ENCODE measurements at places on chromosomes 11 and 22. TPM values are rescaled to one million over a fixed set of nuclear protein-coding genes. Genes with fewer than 3 reads are reported as not detected.

GRCh38 chr11:72996959-72997358 lies 145.2 kb downstream of the FCHSD2 start:
- no peak for DNase-seq

The NPAS4 gene
- 2.4 TPM for total RNA-seq

GRCh38 chr11:120778685-120779490 lies 245.0 kb upstream of the TBCEL start:
- DNase-seq = no peak

- DNase-seq = peak; percentile 40
Observed at GRCh38 chr22:38504731-38505540, 1.2 kb downstream of the DDX17 start.

DNA sequence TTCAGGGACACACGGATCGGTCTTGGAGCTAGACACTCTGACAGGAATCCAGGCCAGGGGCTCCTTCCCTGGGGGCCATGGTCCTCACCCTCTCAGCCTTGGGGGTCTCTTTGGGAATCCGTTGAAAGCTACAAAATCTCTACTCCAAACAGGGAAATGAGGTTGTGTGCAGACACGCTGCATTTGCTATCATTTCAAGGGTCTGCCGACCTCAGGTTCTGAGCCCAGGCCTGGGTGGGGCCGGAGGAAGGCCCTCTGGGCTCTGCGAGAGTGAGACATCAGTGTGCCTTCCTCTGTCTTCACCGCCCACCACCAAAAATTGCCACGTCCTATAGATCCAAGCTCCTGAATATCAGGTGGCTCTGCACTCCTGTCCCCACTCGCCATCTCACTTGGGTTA lies 74.4 kb upstream of the FGF3 start:
- DNase-seq = no peak

- no peak for DNase-seq
Observed at GRCh38 chr22:35328472-35328885, 28.8 kb downstream of the TOM1 start.

GRCh38 chr22:36724836-36725235 lies 21.3 kb upstream of the CACNG2 start:
- DNase-seq = no peak

DNA sequence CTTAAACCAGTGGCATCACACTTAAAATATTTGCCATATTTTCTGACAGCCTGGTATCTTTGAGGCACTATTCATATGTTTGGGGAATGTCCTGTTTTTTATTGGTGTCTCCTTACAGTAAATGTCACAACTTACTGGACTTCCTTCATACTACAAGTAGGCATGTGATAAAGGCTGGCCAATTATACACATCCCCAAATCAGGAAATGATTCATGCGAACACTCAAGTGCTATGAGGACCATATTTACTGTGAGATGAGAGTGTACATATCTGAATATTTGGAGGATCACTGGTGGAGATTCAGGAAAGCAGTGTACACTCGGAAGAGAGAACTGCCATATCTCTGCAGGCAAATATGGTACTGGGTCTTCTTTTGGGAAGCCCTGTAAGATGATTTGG lies 913.8 kb upstream of the CHORDC1 start:
- DNase-seq = no peak

- DNase-seq = no peak
Observed at GRCh38 chr11:75400146-75400865, 988 bp downstream of the RPS3 start.

DNA sequence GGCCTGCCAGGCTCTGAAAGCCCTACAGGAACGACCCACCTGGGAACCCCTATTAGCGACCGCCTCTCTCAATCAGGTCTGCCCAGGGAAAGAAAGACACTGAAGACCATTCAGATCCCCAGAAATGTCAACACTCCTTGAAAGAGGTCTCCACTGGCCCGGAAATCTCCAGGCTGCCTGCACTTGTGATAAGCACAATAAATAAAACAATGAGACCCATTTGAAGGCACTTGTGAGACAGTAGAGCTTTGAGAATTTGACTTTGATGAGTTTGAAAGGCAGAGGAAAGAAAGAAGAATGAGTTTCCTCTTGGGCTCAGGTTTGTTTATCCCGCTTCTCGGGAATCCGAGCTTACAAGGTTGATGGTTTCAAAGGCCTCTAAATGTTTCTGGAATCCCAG lies 416.3 kb downstream of the BUD13 start:
- DNase-seq = no peak

GRCh38 chr11:41190437-41191082 lies 268.9 kb downstream of the LRRC4C start:
- no peak for DNase-seq

GRCh38 chr11:67463186-67463585 lies 5.9 kb downstream of the TMEM134 start:
- DNase-seq = no peak

- no peak for DNase-seq
Observed at GRCh38 chr11:86678296-86678695, 5.9 kb upstream of the ME3 start.

DNA sequence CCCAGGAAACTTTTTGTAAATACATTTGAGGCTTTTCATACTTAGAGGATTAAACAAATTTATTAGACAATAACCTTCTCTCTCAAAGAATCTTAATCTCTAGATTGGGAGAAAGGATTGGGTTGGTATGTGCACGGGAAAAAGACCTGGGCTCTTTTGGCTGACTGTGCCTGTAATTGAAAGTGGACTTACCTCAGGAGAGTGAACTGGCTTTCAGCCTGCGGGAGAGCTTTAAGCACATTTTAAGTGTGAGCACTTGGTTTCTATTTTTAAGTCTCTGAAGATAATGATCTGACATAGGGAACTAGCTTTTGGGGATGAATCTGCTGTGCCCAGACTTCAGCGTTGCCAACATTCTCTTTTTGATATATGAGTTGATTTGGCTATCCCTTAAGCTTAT lies 35.8 kb downstream of the UVRAG start:
- DNase-seq = peak; percentile 15

DNA sequence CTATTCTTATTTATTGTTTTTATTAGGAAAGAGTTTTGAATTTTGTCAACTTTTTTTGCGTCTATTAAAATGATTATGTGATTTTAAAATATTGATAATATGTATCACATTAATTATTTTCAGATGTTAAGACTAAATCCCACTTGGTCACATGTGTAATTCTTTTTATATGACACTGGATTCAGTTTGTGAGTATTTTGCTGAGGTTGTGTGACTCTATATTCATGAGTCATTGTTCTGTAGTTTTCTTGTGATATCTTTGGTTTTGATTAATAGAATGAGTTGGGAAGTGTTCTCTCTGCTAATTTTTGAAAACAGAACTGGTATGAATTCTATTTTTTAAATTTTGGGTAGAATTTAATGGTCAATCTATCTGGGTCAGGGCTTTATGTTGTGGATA lies 317.9 kb downstream of the ETS1 start:
- no peak for DNase-seq

The ISX gene
- not detected for total RNA-seq

DNA sequence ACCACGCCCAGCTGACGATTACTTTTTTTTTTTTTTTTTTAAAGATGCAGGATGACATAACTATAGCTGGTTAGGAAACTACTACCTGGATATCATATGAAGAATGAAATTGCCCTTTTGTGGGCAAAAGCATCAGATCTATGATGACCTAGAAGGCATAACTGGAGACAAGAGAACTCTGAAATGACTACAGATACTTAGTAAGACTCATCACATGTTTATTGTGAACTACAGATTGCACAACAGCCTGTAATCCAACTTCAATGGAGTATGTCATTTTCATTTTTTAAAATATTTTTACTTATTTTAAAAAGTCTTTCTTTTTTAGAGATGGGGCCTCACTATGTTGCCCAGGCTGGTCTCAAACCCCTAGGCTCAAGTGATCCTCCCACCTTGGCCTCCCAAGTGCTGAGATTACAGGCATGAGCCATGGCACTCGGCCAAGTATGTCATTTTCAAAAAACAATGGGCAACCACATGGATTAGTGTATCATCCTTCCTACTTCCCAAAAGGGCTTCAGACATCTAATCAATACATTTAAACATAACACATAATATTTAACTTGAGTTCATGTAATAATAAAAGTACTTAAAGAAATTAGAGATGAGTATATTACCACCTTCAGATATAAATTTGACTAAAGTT lies 3.3 kb downstream of the MTMR2 start:
- DNase-seq = no peak

DNA sequence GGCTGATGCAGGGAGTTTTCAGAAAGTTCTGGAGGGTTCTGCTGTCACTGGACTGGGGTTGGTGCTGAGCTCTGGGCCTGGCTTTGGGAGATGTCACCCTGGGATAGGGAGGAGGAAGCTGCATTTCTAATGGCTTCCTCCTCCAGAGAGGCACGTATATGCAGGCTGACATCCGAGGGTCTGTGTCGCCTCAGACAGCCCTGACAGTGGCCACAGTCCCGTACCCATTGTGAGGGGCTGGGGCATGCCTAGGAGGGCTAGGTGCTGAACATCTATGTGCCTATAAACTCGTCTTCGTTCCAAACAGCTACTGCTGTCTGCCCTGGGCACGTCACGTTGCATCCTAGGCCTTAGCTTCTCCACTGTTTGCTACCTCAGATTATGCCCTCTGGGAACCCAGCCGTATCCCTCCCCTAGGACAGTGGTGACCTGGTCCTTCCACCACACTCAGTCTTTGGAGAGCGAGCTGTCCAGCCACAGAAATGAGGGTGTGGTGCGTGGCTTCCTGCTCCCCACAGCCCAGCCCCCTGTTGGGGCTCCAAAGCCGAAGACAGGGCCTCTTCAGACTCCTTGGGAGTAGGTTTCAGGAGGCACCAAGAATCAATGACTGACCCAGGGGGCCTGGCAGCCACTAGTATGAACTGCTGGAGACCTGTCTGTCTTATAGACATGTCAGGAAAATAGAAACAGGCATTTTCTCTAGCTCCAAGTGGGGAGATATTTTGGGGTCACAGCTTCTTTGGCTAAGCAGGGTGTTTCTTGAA lies 26.4 kb downstream of the ADAMTS15 start:
- no peak for DNase-seq

DNA sequence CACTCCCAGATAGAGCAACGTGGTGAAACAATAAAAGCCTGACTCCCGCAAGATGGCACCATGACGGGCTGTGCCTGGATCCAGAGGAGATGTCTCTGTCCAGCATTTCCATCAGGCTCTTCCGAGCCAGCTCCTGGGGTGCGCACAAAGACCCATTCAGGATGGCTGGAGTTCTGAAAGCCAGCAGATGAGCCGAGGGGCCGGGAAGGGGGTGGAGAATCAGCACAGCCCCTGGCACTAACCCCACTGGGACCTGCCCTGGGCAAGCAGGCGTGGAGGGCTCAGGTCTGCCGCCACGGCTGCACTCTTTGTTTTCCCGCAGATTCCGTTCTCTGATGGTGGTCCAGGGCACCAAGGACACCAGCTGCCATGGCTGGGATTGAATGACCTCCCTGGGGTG lies 97.2 kb upstream of the BLID start:
- no peak for DNase-seq

The CNGA4 gene
- total RNA-seq = not detected

The TRMT112 gene
- total RNA-seq = 226 TPM

The PGA5 gene
- 8.9 TPM for total RNA-seq

DNA sequence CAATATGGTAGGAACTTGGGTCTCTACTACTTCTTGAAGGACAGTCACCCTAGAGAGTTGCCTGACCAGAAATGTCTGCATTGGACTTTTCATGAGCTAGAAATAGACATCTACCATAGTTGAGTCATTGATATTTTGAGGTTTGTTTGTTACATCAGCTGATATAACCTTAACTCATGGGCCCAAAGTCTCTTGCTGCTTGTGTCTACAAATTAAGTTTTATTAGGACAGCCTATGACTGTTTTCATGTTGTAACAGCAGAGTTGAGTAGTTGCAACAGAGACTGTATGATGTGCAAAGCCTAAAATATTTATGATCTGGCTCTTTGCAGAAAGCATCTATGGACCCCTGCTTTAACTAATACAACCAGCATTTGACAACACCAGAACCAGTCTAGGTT lies 155.3 kb downstream of the MIAT start:
- DNase-seq = no peak

Data from umbilical cord (tissue), 2 donors.